ENCODE measurements at places on chromosomes 1 and 21.

GRCh38 chr1:152981146-152981871, 2.6 kb upstream of the SPRR1A start:
- no peak for DNase-seq

- no peak for DNase-seq
Observed at GRCh38 chr1:77220687-77221463, 1.6 kb upstream of the PIGK start.

- DNase-seq, result no peak
Observed at GRCh38 chr1:26168410-26169197, at the start of gene C1orf232. C1orf232 (minus strand) TSS chr1:26168963; CDS start chr1:26168499, 464 bp downstream.

GRCh38 chr1:66570196-66570595, 36.2 kb downstream of the SGIP1 start:
- DNase-seq, result no peak
